Right kidney (tissue), 9 donors: ENCODE measurements at places on chromosomes 11 and 22.

GRCh38 chr11:1511937-1512496 is 25.4 kb upstream of the MOB2 start:
- DNase-seq = no peak

DNA sequence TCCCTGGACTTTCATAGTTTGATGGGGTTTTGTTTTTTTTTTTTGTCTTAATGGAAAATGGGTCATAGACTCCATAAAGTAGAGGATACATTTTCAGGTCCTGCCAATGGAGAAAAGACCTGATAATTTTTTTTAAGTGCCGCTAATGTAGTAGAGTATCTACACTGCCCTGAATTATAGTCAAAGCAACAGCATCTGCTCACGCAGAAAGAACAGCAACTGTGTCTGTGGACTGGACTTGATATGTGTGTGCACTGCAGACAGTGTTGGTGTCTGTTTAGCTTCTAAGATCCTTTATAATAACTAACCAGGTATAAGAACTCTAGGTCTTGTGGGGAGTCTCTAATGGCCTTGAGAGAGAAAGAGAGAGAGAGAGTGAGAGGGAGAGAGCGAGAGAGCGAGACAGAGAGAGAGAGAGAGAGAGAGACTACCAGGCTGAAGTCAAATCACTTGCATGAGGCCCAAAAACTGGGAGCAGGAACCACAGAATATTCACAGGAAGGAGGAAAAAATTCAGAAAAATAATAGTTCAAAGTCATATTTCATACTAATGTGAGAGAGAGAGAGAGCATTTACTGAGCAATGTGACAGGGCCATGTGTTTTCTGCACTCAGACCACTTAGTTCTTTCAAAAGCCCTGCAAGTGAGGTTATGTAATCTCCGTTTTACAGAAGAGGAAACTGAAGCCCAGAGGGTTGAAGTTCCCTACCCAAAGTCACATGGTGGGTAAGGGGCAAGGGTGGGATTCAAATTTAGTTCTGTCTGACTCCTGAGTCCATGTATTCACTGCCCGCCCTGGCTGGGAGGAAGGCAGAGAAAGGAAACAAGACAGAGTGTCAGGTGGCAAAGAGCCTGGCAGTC is 8.6 kb upstream of the MIAT start:
- DNase-seq = no peak

GRCh38 chr11:96986516-96986915 is 596.7 kb downstream of the JRKL start:
- DNase-seq = no peak

- no peak for DNase-seq
These were observed 9.7 kb downstream of the TMEM45B start for GRCh38 chr11:129825380-129825779.

DNA sequence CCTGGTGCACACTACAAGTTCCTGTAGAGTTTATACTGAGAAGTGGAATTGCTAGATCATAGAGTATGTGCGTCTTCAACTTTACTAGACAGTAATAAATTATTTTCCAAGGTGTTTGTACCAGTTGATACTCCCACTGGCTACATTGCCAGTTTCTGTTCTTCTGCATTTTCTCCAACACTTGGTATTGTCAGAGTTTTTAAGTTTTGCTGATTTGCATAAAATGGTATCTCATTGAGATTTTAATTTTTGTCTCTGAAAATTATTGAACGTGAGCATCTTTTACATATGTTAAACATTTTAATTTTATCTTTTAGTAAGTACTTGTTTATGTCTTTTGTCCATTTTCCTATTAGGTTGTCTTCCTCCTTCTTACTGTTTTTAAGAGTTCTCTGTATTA is 7.3 kb downstream of the TBCEL start:
- DNase-seq = no peak
